Activated CD4-positive, alpha-beta T cell treated with anti-CD3 and anti-CD28 coated beads, Interleukin-2, amount 50 U/mL, for 1 hour (primary cell): ENCODE measurements at places on chromosomes 12 and 14.

DNA sequence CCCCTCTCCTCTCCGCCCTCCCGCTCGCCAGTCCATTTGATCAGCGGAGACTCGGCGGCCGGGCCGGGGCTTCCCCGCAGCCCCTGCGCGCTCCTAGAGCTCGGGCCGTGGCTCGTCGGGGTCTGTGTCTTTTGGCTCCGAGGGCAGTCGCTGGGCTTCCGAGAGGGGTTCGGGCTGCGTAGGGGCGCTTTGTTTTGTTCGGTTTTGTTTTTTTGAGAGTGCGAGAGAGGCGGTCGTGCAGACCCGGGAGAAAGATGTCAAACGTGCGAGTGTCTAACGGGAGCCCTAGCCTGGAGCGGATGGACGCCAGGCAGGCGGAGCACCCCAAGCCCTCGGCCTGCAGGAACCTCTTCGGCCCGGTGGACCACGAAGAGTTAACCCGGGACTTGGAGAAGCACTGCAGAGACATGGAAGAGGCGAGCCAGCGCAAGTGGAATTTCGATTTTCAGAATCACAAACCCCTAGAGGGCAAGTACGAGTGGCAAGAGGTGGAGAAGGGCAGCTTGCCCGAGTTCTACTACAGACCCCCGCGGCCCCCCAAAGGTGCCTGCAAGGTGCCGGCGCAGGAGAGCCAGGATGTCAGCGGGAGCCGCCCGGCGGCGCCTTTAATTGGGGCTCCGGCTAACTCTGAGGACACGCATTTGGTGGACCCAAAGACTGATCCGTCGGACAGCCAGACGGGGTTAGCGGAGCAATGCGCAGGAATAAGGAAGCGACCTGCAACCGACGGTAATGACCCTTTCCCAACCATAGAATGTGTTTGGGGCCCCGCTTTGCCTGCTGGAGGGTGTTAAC, 615 bp downstream of the CDKN1B start:
- DNase-seq: peak; percentile 17

DNA sequence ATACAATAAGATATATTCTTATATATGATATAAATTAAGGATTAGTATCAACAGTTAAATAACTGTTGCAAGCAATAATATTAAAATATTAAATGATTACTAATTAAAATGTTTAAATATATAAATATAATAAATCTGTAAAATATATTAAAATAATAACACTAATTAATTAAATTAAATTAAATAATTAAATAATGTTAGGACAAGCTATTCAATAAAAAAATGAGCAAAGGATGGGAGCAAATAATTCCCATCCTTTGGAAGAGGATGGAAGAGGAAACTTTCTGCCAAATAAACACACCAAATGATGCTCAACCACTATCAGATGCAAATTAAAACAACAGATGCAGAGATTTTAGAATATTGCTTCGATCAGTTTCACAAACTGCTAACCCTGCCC, 39.4 kb upstream of the BMP4 start:
- no peak for DNase-seq

DNA sequence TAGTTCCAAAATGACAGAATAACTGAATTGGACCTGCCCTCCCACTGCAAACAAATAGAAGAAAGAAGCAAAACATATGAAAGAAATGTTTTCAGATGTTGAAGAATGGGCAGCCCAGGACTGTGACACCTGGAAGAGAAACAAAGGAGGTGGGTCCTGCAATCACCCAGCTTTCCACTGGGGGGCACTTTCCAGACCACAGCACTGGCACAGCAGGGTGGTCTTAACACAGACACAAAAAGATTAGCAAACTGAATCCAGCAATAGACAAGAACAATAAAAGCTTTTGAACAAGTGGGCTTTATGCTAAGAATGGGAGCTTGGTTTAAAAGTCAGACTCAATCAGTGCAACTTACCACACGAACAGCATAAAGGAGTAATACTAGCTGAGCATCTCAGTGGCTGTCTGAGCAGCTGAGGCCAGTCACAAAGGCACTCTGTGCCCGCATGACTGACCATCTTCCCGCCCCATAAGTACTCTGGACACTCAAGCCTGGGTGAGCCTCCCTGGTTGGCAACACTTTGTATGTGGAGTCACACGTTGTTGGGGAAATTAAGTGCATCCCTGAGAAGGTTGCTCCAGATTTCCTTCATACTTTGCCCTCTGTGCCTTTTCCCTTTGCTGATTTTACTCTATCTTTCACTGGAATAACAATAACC, 27.7 kb downstream of the JKAMP start:
- DNase-seq: no peak

DNA sequence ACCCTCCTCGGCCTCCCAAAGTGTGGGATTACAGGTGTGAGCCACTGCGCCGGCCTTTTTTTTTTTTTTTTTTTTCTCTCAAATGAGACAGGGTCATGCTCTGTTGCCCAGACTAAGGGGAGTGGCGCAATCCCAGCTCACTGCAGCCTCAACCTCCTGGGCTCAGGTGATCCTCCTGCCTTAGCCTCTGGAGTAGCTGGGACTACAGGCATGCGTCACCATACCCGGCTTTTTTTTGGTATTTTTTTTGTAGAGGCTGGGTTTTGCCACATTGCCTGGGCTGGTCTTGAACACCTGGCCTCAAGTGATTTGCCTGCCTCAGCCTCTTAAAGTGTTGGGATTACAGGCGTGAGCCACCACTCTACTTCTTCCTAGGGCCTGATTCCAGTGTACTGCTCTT, 18.7 kb downstream of the FUT8 start:
- DNase-seq: no peak

- no peak for DNase-seq
These were observed 155.5 kb downstream of the ZFP36L1 start for GRCh38 chr14:68637106-68638021.

DNA sequence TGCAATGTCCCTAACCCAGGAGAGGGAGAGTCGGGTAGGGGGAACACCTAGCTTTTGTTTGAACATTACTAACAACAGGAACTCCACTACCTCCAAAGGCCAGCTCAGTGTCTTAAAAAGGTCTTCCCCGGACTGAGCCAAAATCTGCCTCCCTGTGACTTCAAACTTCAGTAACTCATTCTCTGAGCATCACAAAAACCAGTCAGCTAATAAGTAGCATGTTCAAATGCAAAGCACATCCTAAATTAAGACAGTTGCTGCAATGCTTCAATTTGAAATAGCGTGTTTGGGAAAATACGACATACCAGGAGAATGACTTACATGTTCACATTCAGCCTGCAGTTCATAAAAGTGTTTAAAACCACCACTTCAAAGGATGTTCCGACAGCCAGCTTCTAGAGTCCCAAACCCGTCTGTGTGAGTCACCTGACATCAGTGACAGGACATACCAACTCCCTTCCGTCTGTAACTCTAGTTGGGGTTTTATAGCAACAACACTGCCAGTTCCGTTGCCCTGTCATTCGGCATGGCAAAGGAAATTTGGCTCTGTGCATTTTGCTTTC, 13.0 kb downstream of the ZFP36L1 start:
- DNase-seq: peak; percentile 58

GRCh38 chr12:124386059-124386458, 91.2 kb downstream of the RFLNA start:
- DNase-seq: no peak
